ENCODE measurements at places on chromosomes 7 and 10.

GRCh38 chr10:98312822-98313221 is 44.8 kb upstream of the LOXL4 start:
- DNase-seq = no peak

- no peak for DNase-seq
These were observed 83.6 kb downstream of the NRCAM start for GRCh38 chr7:108372618-108373017.

GRCh38 chr10:103699611-103700435 is 155.6 kb downstream of the SH3PXD2A start:
- no peak for DNase-seq

DNA sequence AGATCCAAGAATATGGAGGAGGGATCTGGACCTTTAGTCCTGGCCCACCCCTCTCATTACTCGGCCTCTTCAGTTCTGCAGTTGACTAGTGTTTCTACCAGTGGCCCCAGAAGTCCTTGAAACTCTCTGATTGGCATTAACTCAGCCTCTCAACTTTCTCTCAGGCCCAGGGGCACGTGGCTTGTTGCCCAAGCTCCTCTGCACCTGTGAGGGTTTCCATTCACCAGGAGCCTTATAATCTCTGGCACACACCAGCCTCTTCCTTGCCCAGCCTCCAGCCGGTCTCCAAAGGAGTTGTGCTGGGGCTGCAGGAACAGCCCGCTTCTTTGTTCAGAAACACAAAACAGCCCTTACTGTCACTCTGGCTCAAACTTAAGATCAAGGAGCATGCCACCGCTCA is 47.6 kb upstream of the ZPBP start:
- DNase-seq = no peak

DNA sequence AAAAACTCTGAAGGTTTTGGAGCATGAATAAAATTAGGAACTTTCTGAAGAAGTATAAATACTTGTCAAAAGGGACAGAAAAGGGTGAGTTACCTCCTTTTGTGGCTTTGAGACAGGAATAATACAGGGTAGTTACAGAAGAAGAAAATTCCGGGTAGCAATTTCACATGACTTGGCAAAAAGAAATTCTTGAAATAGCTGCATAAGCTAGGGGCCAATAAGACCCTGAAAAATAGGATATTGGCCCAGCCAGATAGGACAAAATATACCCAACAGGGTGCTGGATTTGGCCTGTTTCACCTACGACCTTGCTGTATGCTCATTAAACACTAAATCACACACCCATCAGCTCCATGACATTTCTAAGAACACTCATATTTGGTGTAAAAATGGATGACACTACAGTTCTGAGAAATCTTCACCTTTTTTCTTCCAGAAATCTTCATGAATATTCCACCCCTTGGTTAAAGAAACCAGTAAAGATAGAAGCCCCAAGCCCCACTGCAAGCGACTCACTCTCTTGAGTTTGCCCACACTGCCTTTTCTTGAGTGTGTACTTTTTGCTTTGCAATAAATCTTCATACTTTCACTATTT is 362.7 kb downstream of the SEMA3D start:
- DNase-seq = no peak

- DNase-seq = no peak
These were observed 393.4 kb upstream of the SORCS1 start for GRCh38 chr10:107557916-107558315.

DNA sequence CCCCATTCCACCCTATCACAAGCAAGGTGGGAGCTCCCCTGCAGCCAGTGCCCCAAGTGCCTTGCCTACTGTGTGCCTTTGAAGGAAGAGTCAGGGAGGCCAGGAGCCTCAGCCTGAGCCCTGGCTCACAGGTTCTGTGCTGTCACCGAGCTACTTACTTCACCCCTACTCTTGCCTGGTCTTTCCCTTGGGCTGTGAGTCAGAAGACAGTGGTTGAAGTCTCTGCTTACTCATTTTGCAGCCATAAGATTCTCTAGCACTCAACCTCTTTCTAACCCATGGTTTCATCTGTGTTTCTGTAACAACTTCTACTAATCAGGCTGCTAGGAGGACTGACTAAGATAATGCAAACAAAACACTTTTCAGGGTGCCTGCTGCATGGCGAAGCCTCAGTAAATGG is 114.5 kb downstream of the PLCE1 start:
- no peak for DNase-seq

DNA sequence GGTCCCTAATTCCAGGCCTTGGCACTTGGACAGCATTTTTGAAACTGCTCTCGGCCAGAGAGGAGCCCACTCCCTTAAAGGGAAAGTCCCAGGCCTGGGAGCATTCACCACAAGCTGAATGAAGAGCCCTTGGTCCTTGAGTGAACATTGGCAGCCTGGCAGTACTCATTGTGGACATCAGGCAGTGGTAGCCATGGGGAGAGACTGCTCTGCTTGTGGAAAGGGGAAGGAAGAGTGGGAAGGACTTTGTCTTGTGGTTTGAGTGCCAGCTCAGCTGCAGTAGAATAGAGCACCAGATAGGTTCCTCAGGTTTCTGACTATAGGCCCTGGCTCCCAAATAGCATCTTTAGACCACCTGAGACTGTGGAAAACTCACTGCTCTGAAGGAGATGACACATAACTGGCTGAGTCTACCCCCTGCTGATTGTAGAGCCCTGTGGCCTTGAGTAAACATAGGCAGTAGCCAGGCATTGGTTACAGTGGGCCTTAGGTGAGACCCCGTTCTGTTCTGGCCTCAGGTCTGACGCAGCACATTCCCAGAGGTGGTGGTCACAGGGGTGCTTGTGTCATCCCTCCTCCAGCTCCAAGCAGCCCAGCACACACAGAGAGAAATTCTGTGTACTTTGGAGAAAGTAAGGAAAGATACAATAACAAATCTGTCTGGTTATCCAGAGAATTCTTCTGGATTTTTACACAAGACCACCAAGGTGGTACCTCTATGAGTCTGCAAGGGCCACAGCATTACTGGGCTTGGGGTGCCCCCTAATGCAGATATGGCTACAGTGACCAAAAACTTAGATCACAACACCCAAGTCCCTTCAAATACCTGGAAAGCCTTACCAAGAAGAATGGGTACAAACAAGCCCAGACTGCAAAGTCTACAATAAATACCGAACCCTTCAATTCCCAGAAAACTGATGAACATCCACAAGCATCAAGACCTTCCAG is 153.8 kb downstream of the GNAI1 start:
- DNase-seq = no peak

- no peak for DNase-seq
These were observed 33.6 kb downstream of the BUB3 start for GRCh38 chr10:123187781-123188180.

- DNase-seq = no peak
These were observed 70.0 kb downstream of the VOPP1 start for GRCh38 chr7:55502124-55502857.

DNA sequence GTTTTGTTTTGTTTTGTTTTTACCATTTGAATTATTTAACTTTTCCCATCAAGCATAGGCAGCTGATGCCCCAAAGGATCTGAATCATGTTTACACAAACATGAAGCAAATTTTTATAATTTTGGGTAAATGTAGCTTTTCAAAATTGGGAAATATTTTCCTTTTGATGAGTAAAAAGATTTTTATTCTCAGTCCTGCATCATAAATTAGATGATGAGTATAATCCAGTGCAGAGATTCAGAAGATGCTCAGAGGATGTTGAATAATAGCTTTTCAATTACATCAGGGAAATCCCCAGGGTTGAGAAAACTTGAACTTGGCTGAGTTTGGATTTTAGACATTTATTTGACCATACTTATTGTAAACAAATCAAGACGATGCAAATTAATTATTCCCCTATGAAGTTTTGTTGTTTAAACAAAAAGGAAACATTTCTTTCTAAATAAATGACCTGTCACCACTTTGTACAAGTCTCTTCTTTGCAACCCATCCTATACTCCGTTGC is 121.7 kb downstream of the FAM204A start:
- no peak for DNase-seq

DNA sequence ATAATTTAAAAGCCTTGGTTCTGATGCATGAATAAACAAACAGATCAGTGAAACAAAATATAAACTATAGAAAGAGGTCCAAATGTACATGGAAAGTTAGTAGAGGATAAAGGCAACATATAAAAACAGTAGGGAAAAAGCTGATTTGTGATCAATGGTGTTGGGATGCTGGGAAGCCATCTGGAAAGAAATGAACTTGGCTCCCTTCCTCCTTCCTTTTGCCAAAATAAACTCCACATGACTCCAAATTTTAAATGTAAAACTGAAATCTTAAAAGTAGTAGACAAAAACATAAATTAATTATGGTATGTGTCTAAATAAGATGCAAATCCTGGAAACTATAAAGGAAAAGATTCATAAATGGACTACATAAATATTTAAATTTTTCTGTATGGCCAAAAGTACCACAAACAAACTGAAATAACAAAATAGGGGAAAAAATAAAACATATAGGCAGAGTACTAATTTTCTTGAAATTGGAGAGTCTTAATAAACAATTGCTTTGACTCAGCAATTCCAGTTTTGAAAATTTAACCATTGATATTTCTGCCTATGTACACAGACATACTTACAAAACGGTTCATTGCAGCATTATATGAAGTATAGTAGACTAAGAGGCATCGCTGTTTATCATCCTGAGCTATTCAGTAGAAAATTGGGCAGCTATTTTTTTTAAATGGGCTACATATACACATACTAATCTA is 77.0 kb upstream of the TRIM24 start:
- DNase-seq = no peak
